ENCODE measurements at places on chromosomes 7 and 10.
A peak's percentile ranks its signal among the peaks of the same experiment; 100 is the strongest.

GRCh38 chr7:122412441-122412840 lies 107.9 kb upstream of the FEZF1 start:
- DNase-seq, result no peak

GRCh38 chr10:125633517-125633999 lies 49.4 kb downstream of the TEX36 start:
- DNase-seq, result peak; percentile 63

DNA sequence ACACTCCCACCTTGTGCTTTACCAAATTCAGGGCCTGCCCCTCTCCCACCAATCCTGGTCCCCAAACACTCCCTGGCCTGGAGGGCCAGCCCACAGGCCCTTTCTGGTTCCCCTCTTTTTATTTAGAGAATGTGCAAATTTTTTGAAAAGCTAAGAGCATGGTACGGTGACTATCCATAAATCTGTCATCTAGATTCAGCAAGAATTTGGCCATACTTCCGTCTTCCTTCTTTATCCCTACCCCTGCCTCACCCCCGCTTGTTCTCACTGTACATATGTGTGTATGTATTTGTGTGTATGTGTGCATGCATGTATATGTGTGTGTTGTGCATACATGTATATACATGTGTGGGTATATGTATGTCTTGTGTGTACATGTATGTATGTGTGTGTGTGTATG lies 8.1 kb upstream of the TBRG4 start:
- no peak for DNase-seq

- DNase-seq, result no peak
Observed at GRCh38 chr10:125554016-125554703, 128.8 kb downstream of the TEX36 start.

GRCh38 chr7:157224627-157225026 lies 85.9 kb downstream of the UBE3C start:
- no peak for DNase-seq

DNA sequence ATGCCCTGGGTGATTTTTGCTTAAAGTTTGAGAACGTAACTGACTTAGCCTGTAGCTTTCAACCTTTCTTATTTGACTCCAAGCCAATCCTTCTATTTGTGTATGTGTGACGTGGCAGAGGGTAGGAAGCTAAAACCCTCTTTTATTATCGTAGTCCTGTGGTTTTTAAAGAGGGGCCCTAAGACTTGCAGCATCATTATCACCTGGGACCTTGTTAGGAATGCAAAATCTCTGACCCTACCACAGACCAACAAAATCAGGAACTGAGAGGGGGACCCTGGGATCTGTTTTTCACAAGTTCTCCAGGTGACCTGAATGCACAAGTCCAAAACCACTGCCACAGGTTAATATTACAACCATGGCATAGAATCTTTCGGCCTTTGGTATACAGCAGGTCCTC lies 80.1 kb downstream of the OSBPL3 start:
- DNase-seq, result no peak

- DNase-seq, result no peak
Observed at GRCh38 chr7:28349637-28350036, 62.7 kb upstream of the CREB5 start.

DNA sequence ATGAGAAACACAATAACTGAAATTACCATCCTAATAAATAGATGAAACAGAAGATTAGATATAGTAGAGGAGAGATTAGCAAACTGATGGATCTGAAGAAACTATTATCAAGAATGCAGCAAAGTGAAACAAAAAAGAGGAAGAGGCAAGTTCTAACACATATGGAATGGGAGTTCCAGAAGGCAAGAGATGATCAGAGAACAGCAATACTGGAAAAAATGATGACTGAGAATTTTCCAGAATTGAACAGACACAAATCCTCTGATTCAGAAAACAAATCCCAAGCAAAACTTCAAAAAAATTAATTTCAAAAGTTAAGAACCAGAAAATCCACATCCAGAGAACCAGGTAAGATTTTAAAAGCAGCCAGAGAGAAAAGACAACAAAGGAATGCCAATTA lies 20.2 kb upstream of the CYREN start:
- DNase-seq, result no peak

- DNase-seq, result no peak
Observed at GRCh38 chr10:124211921-124212320, 118.5 kb upstream of the CHST15 start.
